ENCODE measurements at places on chromosomes 6 and 20.
A peak's percentile ranks its signal among the peaks of the same experiment; 100 is the strongest.

- DNase-seq, result no peak
These were observed 342.8 kb downstream of the FOXA2 start for GRCh38 chr20:22241609-22242008.

DNA sequence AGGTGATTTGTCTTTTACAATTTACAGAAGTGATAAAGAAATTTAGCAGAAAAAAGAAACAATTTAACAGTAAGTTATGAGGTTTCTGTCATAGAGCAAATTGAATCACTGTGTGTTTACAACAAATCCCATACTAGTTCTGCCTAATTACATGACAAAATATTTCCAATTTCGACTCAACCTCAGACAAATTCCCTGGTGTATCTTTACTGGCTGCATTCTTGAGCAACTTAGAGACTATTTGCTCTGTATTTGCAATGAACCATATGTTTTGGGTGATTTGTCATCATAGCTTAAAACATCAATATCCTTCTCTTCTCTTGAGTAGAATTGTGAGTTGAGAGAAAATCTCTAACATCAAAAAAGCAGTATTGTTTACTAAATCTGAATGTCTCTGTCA, 128.7 kb downstream of the SIM1 start:
- DNase-seq, result no peak

- no peak for DNase-seq
These were observed 13.0 kb downstream of the SLC2A4RG start for GRCh38 chr20:63752411-63753101.

GRCh38 chr6:167420858-167421766, 96.2 kb downstream of the TTLL2 start:
- DNase-seq, result no peak

GRCh38 chr20:12641619-12642018, 367.2 kb upstream of the SPTLC3 start:
- DNase-seq, result no peak

GRCh38 chr6:117928833-117929232, 21.8 kb downstream of the SLC35F1 start:
- DNase-seq, result no peak

GRCh38 chr6:89615882-89616281, 22.7 kb downstream of the LYRM2 start:
- DNase-seq, result no peak

GRCh38 chr20:13995086-13995665, at the start of gene MACROD2:
Gene MACROD2 (plus strand): TSS chr20:13995516.
- DNase-seq, result peak; percentile 41

DNA sequence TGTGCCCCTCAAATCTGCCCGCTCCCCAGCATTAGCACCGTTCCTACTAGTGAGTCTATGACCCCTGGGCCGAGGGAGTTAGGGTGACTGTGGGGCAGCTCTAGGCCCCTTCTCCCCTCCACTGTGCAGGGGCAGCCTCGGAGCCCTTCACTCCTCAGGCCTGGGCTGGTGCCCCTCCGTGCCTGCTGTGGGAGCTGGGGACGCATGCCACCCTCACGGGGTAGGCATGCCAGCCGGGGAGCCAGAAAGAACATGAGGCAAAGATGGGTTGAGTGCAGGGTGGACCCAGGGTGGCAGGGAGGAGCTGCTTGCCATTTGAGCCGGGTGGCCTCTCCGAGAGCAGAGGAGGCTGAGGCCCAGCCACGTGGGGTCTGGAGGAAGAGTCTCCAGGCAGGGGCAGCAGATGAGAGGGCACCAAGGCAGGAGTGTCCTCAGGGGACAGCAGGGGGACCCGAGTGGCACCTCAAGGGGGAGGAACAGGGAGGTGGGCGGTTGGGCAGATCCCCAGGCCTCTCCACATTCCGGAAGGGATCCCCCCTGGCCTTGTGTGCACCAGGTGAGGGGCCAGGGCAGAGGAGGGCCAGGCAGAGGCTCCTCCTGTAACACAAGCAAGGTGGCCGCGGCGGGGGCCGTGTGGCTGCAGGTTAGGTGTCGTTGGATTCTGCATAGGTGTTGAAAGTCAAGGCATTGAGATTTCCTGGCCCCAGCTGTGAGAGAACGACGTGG, 18.6 kb upstream of the LSM14B start:
- DNase-seq, result no peak

DNA sequence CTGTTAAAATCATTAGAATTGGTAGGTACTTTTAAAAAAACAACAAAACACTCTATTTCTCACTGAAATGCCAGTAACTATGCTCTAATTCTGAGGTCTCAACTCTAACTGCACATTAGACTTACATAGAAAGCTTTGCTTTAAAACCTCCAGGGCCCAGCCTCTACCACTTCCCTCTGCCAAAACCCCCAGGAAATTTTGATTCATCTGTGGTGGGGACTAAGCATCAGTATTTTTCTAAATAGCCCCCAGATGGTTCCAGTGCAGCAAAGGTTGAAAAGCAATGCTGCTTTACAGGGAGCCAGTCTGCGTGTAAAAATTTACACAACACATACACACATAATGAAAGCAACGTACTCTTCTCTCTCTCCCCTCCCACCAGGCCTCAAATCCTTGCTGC, 3.8 kb downstream of the TBC1D32 start:
- DNase-seq, result no peak

GRCh38 chr20:64254156-64254555, 1.4 kb upstream of the PCMTD2 start:
- no peak for DNase-seq

- DNase-seq, result no peak
These were observed 53.1 kb upstream of the SNX9 start for GRCh38 chr6:157769776-157770426.

GRCh38 chr20:44104798-44105517, 82.0 kb downstream of the JPH2 start:
- DNase-seq, result no peak

GRCh38 chr6:143961886-143962878, 45.9 kb downstream of the PLAGL1 start:
- no peak for DNase-seq

DNA sequence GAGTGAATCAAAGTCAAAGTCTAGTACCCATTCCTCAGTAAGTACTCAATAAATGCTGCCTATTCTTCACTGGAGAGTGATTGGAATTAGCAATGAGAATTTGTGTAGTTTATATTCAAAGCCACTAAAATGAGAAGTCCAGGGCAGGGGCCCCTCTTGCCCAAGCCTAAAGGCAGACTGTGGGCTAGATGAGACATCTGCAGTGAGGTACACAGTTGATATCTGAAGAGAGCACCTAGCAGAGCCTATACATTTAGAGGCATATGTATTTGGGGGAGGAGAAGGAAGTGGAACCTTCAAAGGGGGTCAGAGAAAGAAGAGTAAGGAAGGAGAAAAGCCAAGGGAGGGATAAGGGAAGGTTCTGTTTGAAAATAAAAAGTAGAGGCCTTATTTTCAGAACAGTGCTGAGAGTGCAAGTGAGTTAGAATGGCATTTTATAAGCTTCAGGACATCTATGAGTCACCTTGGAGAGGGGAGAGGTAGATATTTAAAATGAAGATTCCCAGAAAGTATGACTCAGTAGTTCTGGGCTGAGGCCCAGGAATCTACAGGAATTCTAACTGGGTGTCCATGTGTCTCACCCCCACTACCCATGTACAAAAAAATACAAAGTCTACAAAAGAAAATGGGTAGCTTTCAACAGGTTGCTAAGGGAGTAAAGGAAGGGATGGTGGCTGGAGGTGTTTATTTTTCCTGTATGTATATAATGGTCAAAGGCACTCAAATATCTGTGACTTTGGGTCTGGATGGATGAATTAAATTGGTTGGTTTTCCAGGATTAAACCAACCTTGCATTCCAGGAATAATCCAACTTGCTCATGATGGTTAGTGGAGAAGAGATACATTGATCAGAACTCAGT, 135.1 kb downstream of the ZFP64 start:
- no peak for DNase-seq

DNA sequence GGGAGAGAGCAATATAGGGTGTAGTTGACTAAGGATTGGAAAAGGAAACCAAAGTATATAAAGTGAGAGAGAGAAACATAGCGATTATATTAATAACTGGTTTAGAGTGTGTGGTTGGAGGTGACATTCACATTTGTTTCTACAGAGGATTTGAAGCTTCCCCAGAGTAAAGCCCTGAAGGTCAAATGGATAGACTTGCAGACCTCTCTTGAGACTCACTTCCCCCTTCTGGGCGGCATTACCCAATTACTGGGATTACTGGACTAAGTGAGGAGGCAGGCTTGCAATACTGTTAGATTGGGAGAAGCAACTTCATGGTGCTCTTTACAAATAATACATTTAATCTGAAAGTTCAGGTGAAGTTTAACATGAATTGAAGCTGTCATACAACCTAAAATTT, 10.7 kb downstream of the FIG4 start:
- DNase-seq, result no peak

GRCh38 chr6:44043479-44044153, 83.6 kb downstream of the MRPL14 start:
- no peak for DNase-seq

DNA sequence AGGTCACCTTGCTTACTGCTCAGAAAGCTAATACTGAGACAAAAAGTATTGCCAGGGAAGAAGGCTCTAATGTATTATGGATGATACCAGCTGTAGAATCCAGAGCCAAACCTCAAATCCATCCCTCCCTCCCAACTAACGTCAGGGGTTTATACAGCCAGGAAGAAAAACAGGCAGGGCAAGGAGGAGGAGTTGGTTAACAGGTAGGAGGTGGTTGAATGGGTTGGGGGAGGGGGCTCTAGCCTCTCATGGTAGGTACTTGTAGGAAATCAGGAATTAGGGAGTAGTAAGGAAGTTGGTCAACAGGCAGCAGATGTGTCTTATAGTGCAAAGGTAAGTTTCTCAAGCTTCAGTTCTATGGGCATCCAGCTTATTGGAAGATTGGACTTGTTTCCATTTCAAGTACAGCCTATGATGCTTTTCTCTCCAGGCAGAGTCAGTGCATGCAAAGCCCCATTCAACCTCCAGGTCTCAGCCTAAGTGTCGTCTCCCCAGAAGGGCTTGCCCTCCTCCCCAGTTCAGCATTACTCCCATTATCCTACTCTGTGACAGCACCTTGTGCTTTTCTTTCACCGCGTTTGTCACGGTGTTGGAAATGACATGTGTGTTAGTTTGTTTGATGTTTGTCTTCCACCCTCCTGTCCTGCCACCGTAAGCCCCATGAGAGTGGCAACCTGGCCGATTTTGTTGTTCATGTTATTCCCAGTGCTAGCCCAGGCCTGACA, 38.1 kb downstream of the PNLDC1 start:
- DNase-seq, result no peak

DNA sequence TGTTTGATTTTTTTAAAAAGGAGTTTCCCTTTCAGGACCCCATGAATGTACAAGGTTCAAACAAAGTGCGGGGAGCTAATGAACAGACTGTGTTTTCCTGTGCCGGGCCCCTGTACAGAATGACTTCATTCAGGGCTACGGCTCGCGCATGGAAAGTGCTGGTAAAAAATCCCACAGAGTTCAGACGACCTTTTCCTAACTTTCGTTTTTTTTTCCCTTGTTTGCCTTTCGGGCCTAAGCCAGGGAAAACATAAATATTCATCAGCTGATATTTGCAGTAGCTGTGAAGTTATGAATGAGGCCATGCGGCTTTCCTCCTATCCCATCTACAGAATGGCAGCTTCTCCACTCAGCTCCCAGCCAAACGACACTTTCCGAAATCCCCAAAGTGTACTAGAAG, 74.0 kb downstream of the HAO1 start:
- DNase-seq, result no peak

DNA sequence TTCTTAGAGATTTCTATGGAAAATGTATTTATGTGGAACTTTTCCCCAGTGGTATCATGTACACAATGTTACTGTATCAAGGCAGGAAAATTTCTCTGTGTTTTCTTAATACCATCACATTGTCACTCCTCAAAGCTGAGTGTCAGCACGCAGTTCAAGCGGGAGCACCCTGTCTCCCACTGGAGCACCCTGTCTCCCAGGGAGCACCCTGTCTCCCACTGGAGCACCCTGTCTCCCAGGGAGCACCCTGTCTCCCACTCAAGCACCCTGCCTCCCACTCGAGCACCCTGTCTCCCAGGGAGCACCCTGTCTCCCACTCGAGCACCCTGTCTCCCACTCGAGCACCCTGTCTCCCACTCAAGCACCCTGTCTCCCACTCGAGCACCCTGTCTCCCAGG, 51.3 kb downstream of the PSMG4 start:
- DNase-seq, result no peak

GRCh38 chr6:17107863-17108262, 6.0 kb downstream of the STMND1 start:
- no peak for DNase-seq

DNA sequence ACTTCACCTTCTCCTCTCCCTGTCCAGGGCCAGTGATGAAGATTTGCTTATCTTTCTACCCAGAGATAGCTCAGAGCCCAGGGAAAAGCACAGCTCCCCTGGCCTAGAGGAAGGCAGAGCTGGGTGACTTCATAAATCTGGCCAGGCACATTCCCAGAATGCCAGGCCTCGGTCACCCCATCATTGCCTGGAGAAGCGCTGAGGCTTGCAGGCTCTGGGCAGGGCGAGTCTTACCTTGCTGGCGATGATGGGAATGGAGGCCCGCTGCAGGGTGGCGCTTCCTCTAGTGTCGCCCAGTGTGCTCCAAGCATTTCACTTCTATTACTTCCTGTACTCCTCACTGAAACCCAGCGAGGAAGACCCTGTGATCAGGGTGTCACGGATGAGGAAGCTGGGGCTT, 60.1 kb downstream of the DAAM2 start:
- DNase-seq, result no peak

DNA sequence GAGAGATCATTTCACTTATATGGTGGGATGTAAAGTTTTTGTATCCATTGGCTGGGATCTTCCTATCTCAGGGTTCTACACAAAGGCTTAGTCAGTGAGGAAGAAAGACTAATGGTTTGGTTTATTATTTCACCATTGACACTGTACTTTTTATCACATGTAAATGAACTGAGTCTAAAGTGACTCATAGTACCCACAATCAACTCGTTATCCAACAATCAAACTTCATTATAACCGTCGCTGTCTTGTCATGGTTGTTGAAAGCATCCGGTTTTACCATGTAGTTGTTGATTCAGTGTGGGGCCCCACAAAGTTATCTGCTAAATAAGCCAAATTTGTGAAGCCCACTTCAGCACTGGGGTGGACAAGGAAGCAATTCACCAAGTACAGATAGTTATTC, 55.8 kb upstream of the MTRF1L start:
- DNase-seq, result no peak

- DNase-seq, result no peak
These were observed 122.4 kb downstream of the IPCEF1 start for GRCh38 chr6:154234019-154234772.

DNA sequence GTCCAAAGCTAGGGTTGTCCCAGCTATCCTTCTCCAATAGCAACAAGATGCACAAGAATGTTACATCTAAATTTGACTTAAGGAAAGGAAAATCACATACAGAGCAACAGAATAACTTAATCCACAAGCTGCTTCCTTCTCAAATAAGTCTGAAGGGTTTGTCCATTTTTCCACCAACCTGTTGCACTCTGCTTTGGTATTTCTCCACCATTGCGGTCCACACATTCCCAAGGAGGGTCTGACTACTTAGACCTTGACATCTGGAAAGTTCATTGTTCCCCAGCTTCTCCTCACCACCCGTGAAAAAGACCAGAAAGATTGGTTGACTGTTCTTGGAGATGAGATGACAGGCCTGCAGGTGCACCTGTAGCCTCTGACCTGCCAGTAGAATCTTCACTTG, 72.5 kb downstream of the PDSS2 start:
- DNase-seq, result no peak
